Liver (tissue), 10 donors: ENCODE measurements at places on chromosomes 16 and 17. TPM values are rescaled to one million over a fixed set of nuclear protein-coding genes. Genes with fewer than 3 reads are reported as not detected.

DNA sequence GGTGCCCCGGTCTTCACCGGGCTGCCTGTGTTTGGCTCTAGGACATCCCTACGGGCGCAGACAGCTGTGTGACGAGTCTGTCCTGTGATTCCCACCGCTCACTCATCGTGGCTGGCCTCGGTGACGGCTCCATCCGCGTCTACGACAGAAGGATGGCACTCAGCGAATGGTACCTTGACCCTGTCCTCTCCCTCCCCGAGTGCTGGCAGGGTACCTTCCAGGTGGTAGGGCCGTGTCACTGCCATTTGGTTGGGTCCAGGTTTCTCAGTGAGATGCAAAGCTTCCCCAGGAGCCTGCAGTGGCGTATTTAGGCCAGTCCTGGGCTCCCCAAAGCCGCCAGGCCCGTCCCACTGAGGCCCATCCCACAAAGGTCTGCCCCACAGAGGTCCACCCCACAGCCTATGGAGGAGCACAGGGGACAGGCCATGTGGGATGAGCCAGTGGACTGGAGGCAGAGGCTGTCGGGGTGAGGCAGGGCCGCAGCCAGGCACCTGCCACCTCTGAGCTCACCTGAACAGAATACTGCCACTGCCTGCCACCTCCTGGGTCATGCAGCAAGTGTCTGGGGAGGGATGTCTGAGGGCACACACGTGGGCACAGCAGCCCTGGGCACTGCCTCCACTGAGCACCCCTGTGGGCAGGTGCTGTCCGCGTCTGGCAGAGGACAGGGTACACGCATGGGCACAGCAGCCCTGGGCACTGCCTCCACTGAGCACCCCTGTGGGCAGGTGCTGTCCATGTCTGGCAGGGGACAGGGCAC is 31.4 kb upstream of the CHMP6 start:
- no peak overlapping the region for H3K4me3 ChIP-seq
- no peak for DNase-seq
- H3K4me1 ChIP-seq: no peaks in the 10 kb centered on the region
- H3K27ac ChIP-seq: no peak overlapping the region
- no peaks in the 10 kb centered on the region for H3K27me3 ChIP-seq
- H3K36me3 ChIP-seq: no peaks in the 10 kb centered on the region

DNA sequence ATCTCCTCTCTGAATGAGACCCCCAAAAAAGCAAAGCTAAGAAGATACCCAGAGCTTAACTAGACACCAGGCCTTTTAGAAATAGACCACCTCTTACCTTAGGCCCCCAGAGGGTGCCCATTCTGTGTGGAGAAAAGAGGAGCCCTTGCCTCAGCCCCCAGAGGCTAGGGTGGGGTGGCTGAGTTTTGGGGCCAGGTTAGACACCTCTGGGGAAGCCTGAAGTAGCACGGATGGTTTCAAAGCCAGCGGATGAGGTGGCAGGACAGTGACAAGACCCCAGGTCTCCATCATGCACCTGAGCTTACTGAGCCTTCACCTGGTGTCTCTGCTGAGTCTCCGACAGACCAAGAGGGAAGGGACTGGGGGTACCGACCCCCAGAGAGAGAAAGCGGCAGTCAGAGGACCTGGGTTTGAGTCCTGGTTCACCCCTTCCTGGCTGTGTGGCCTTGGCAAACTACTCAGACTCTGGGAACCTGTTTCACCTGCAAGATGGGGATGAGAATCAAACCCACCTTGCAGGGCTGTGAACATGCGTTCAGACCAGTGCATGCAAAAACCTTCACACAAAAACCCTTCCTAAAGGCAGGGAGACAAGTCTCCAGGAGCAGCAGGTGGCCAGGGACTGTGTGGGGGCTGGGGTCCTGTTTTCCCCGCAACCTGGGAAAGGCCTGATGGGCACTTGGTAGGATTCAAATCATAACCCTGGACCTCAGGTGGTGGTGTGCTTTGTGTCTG is 7.7 kb downstream of the SCGB1C2 start:
- H3K4me1 ChIP-seq: no peaks in the 10 kb centered on the region
- no peak overlapping the region for H3K4me3 ChIP-seq
- H3K27me3 ChIP-seq: no peaks in the 10 kb centered on the region
- H3K27ac ChIP-seq: no peak overlapping the region

DNA sequence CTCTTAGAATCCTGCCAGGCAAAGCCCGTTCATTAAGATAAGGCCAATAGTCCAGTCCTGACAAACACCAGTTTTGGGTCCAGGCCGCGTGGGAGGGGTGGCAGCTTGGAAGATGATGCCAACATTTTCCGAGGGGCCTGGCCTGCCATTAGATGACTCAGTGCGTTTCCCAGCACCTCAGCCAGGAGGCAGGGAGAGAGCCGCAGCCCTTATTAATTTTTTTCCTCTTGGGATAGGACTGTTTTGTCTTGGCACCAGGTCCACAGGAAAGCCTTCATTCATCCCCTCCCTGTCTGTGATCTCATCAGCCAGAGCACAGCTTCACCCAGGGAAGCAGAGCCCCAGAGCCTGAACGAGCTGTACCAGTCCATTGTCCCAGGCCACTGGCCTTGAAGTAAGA is 4.7 kb upstream of the NDEL1 start:
- peak overlapping the region; percentile 84 for H3K27ac ChIP-seq
- no peaks in the 10 kb centered on the region for H3K36me3 ChIP-seq
- H3K4me3 ChIP-seq: no peak overlapping the region
- peaks cover 34% of the 10 kb centered on the region for H3K4me1 ChIP-seq

GRCh38 chr17:37701496-37701898 is 43.4 kb downstream of the HNF1B start:
- H3K27ac ChIP-seq: peak overlapping the region; percentile 3
- no peaks in the 10 kb centered on the region for H3K4me1 ChIP-seq
- H3K4me3 ChIP-seq: no peak overlapping the region

DNA sequence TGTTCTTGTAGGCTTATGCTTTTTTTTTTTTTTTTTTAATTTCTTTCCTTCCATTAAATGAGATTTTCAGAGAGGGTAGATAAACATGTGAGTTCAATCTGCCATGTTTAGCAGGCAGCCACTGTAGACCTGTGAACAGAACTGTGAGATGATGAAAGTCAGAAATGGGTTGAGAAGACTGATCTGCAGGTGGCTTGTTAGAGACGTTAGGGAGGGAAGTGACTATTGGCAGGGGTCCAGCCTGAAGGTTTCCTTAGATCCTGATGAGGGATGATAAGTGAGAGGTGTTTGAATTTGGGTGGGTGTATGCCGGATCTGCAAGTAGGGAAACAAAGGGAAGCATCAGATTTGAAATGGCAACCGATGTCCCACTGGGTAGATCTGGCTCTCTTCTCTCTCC is 157.8 kb downstream of the HS3ST3B1 start:
- no peaks in the 10 kb centered on the region for H3K27me3 ChIP-seq
- H3K36me3 ChIP-seq: no peaks in the 10 kb centered on the region
- no peaks in the 10 kb centered on the region for H3K4me1 ChIP-seq

- no peak overlapping the region for H3K27ac ChIP-seq
- no peak for DNase-seq
- no peak overlapping the region for H3K4me3 ChIP-seq
- H3K4me1 ChIP-seq: peaks cover 9% of the 10 kb centered on the region
Measured at GRCh38 chr17:81073967-81074839, 39.3 kb downstream of the BAIAP2 start.

DNA sequence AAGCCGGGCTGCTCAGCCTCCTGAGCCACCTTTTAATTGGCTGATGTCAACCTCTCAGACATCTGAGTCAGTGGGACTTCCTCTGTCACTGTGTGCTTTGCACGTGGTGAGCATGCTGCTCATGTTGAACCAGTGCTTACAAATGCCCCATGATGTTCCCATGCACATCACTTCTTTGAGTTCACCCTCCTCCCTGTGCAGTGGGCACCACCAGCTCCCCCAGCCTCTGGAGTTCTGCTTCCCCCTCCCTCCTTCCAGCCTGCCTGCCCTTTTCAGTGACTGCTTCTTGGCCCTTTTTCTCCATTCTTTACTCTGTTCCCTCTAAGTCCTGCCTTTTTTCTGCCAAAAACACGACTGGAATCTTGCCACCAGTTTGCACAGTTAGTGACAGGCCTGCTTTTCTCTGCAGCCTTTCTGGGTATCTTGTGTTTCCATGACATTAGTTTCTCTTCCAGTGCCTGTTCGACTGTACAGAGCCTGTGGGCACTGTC is 41.6 kb downstream of the USP10 start:
- DNase-seq: no peak
- peaks cover 16% of the 10 kb centered on the region for H3K4me1 ChIP-seq
- peak overlapping the region; percentile 61 for H3K27ac ChIP-seq

- no peak overlapping the region for H3K27ac ChIP-seq
- no peak overlapping the region for H3K4me3 ChIP-seq
- H3K27me3 ChIP-seq: no peaks in the 10 kb centered on the region
- H3K4me1 ChIP-seq: peaks cover 1% of the 10 kb centered on the region
Measured at GRCh38 chr17:55634702-55635101, 88.0 kb downstream of the TMEM100 start.

GRCh38 chr16:3640632-3641501 is 13.6 kb upstream of the DNASE1 start:
- no peak overlapping the region for H3K27ac ChIP-seq
- no peak for DNase-seq
- no peaks in the 10 kb centered on the region for H3K27me3 ChIP-seq
- H3K4me3 ChIP-seq: no peak overlapping the region

DNA sequence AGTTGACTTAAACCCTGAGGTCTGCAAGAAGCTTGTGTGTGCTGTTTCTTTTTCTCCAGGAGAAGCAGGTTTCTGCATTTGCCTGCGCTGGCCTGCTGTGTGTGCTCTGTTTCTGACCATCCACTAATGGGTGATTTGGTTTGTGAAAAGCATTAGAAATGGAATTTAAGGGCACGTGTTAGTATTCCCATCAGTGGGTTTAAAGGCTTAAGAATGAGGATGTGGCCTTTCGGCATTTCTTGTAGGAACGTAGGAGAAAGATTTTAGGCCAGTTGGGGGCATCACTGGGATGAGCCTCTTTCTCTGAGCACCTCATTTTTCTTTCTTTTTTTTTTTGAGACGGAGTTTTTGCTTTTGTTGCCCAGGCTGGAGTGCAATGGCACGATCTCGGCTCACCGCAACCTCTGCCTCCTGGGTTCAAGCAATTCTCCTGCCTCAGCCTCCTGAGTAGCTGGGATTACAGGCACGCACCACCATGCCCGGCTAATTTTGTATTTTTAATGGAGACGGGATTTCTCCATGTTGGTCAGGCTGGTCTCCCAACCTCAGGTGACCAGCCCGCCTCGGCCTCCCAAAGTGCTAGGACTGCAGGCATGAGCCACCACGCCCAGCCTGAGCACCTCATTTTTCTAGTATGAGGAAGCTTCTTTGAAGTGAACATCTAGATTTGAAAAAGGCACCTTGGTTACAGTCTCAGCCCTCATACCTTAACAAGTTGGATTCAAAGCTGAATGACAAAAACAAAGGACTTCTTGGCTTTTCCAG is 110.3 kb downstream of the BANP start:
- H3K4me3 ChIP-seq: no peak overlapping the region
- H3K4me1 ChIP-seq: no peaks in the 10 kb centered on the region
- no peaks in the 10 kb centered on the region for H3K27me3 ChIP-seq

Gene RNF227
- 0.33 TPM for total RNA-seq
